GM10248 (cell line): ENCODE measurements at places on chromosomes 7 and 10.
A peak's percentile ranks its signal among the peaks of the same experiment; 100 is the strongest.

GRCh38 chr7:140448781-140449480 lies 30.4 kb downstream of the MKRN1 start:
- no peak for DNase-seq

DNA sequence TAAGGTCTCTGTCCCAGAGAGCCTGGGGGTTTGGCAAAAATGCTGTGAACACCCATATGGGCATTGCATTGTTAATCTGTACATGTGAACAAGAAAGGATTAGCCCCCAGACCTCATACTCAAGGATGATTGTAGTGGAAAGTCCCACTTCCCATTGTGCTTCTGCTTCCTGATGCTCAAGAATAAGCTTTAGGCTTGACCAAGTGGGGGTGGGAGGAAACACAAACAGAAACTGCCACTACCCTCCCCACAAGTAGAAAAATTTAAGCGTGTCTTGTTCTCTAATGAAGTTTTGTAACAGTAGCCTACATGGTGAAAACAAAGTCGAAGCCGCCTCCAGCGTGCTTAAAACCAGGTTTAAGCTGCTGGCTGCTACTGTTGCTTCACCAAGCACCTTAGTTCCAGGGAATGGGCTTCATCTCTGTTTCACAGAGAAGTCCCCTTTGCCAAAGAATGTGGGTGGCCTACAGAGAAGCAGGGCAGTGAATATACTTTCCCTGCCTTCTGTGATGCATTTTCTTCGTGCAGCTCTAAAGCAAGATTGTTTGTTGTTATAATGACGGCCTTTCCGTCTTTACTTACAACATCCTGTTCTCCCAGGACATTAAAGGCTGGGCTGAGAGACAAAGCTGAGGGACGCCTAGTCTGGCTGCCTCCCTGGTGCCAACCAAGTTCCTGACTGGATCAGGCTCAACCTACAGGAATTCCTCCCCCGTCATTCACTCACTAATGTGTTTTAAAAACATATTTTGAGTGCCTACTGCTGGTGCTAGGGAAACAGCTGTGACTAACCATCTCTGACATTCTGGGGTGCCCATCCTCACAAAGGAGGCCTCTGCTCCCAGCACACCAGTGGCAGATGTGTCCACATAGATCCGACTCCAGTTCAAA lies 32.1 kb upstream of the CCSER2 start:
- DNase-seq: no peak

DNA sequence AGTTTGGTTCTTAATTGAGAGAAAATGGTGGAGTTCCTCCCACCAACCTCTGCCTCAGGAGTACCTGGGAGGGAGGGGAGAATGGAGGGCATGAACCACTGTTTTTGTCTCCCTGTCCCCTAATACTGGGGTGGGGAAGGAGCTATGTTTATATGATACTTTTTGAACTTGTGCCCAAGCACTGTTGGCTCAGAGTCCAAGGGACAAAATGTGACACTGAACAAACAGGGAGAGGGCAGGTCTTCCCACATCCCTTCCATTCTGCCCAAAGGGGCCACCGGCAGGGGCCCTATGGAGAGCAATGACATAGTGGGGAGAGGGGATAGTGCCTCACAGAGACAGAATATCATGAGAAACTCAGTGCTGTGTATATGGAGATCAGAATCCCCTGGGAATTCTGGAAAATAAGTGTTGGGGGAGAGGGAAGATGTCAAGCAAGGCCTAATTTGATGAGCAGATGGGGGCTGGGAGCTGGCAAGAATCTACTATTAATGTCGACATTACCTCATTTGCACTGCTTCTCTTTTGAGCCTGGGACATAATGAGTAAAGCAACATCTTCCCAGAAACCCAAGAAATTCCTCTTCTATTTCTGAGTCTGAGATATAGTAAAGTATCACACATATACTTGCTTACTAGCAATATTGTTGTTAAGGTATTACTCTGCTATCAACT lies 180.6 kb downstream of the CYP26A1 start:
- DNase-seq: no peak

DNA sequence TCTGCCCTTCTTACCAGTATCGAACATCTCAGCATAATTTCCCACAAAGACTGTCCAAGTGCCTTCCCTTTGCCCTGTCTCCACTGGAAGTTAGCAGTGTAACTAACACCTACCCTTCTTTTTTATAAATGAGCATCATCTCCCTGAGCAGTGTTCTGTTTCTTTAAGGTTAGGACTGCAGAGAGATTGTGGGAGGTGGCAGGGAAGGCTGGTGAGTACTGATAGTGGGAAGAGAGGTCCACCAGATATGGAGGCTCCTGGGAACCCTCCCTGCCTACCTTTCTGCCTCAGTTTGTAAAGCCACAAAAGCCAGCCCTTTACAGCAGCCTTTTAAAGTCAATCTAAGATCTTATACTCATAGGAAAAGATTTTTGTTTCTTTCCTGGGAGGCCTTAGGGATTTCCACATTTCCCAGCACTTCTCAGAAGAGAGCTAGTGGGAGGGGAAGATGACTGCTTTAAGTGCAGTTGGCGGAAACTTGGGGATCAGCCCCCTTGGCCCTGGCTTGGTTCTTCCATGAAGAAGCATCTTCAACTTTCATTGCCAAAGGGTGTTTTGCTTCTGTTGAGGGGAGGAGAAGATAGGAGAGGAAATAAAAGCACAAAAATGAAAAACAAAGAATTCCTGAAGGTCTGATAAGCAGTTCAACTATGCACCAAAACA lies 36.6 kb upstream of the CALD1 start:
- no peak for DNase-seq

- DNase-seq: no peak
These were observed 285.5 kb downstream of the TWIST1 start for GRCh38 chr7:18831943-18832342.

DNA sequence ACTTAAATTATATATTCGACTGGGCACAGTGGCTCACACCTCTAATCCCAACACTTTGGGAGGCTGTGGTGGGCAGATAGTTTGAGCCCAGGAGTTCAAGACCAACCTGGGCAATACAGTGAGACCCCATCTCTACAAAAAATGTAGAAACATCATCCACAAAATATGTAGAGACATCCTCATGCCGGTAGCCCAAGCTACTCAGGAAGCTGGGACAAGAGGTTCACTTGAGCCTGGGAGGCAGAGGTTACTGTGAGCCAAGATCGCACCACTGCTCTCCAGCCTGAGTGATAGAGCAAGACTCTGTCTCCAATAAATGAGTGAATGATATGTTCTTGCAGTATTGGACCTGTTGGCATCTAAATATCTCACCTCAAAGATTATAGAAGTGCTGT lies 22.6 kb upstream of the TNS3 start:
- no peak for DNase-seq

- DNase-seq: no peak
These were observed 185.3 kb upstream of the PCLO start for GRCh38 chr7:83347945-83348444.

- DNase-seq: no peak
These were observed 1029.0 kb downstream of the GRM8 start for GRCh38 chr7:126223729-126224128.

DNA sequence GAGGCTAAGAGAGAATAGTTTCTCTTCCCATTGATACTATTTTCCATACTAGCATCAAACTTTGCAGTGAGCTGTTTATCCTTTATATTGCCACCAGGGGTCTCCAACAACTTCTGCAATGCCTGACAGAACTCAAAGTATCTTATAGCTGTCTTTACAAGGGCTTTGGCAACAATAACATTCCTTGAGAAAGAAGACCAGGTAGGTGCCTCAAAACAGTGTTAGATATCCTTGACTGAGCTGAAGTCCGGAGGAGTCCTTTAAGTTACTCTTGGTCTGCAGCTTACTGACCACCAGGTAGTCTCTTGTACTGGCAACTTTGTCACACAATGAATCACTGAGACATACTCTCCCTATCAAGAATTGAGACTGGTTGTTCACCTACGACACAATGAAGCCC lies 30.0 kb upstream of the TES start:
- DNase-seq: peak; percentile 59

DNA sequence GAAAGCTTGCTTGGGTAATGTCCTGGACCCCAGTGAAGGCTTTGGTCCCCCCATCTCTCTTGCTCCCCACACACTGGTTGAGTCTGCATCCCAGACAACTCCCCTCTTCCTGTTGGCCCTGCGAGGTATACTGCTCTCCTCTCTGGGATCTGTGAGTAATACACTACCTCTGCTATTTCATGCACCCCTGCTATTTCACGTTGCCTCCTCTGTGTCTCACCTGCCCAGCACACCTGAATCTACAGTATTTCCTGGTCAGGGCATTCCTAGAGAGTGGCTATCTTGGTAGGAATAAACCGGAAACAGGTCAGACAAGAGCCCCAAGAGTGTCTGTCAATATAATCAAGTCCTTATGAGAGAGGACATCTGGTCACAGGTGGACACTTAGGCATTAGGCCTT lies 114.3 kb upstream of the ODAD2 start:
- DNase-seq: no peak

DNA sequence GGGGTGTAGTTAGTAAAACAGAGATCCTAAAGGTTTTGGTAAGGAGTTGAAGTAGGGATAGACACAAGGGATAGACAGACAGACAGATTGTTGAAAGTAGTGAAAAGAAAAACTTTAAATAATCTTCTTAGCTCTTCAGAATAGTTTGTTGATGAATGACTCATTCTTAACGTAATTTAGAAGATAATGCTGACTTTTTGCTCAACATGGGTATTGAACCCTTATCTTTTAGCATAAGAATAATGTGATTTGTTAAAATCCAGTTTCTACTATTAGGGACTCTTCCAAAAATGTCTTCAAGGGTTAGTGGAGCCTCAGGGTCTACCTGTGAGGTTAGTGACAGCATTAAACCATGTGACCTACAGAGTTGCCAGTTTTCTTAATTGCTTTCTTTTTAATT lies 411.2 kb downstream of the ETV1 start:
- no peak for DNase-seq

GRCh38 chr7:112428715-112429114 lies 21.5 kb upstream of the IFRD1 start:
- no peak for DNase-seq

DNA sequence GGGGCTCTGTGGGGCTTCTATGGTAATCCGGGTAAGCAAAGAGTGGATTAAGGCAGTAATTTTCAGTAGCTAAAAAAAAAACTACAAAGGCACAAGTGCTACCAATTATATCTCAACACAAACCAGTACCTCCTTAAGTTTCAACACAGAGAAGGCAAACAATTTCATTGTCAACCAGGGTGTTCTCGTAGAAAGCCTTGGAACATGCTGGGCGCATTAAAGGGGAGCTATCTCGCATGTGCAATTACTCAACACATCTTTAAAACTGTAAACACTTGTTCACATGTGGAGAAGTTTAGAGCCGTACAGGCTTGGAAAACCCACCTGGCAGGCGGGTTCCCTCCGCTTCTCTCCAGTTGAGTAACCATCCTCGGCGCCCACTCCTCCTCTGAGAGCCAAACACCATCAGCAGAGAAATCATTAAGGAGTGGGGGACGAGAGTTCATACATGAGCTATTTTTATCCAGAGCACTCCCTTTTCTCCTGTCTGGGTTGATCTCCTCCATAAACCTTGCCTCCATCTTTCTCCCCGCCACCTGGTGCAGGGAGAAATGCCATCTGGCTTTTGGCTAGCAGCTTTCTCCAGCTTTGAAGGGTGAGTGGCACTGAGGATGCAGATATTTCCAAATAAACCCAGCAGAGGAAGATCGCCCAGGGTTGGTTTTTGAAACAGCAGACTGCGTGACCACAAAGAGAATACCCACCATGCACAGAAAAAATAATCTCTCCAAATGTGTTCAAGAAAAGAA lies 287.1 kb downstream of the WDR11 start:
- DNase-seq: no peak

DNA sequence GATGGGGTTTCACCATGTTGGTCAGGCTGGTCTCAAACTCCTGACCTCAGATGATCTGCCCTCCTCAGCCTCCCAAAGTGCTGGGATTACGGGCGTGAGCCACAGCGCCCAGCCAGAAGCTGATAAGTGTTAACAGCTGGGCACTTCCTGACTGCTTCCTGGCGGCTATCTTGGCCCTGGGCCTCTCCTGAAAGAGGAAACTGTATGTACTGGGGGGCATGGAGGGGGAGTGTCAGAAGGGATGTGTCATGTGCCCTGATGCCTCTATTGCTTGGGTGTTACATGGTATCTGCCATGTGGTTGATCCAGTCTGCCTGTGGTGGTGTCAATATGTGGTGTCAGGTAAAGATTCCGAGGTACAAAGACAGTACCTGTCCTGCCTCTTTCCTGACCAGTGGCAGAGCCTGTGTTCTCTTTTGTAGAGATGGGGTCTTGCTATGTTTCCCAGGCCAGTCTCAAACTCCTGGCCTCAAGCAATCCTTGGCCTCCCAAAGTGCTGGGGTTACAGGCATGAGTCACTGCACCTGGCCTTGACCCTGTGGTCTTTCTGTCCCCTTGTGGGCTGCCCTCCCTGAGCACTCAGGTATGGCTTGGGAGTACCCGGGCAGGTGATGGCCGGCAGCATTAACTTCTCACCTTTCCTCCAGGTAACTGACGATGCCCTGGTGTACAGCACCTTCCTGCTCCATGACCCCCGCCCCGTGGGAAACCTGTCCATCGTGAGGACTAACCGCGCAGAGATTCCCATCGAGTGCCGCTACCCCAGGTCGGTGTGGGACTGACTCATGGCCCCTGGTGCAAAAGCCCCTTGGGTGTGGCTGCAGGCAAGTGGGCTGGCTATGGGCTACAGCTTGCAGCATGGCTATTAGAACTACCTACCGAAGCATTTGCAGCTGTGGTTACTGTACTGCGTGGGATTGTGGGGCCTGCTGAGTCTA lies 4.4 kb downstream of the ZP3 start:
- no peak for DNase-seq

DNA sequence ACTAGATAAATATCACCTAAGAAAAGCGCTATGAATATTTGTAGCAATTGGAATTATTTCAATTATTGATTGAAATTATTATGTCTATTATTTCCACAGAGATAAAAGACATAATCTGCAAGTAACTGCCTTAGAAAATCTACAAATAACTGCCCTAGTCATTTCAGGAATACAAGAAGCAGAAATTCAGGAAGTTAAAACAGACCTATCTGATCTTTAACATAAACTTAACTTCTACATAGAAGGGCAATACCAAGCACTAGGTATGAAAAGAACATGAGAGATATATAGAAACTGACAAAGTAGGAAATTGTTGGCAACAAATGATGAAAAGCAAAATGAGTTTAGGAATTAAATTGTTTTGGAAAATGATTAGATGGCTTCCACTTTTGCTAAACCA lies 31.8 kb upstream of the AKR1B10 start:
- DNase-seq: no peak

DNA sequence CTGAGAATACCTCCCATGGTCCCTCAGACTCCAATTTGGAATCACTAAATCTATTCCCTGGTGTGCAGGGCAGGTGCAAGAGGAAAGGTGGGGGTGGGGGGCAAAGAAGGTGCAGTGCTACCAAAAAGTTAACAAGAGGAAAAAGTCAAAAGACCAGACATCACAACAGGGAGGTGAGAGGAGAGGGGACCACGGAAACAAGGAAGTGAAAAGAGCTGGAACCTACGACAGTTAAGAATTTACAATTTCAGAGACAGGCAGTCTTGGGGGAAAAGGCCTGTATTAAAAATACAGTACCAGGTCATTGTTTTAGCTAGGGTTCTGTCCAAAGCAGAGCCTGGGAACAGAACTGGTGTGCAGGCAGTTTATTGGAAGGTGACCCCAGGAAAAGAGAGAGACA lies 14.6 kb downstream of the ITGB1 start:
- peak; percentile 37 for DNase-seq

GRCh38 chr10:11209830-11210181 lies 192.1 kb downstream of the CELF2 start:
- no peak for DNase-seq

- DNase-seq: no peak
These were observed 61.2 kb downstream of the LRGUK start for GRCh38 chr7:134188311-134188710.
